Occipital lobe (tissue), 3 donors: ENCODE measurements at places on chromosomes 5 and 9.

- no peak for DNase-seq
Observed at GRCh38 chr5:51746023-51746422, 362.8 kb downstream of the ISL1 start.

GRCh38 chr9:136196404-136197083, 8.4 kb downstream of the LHX3 start:
- no peak for DNase-seq

DNA sequence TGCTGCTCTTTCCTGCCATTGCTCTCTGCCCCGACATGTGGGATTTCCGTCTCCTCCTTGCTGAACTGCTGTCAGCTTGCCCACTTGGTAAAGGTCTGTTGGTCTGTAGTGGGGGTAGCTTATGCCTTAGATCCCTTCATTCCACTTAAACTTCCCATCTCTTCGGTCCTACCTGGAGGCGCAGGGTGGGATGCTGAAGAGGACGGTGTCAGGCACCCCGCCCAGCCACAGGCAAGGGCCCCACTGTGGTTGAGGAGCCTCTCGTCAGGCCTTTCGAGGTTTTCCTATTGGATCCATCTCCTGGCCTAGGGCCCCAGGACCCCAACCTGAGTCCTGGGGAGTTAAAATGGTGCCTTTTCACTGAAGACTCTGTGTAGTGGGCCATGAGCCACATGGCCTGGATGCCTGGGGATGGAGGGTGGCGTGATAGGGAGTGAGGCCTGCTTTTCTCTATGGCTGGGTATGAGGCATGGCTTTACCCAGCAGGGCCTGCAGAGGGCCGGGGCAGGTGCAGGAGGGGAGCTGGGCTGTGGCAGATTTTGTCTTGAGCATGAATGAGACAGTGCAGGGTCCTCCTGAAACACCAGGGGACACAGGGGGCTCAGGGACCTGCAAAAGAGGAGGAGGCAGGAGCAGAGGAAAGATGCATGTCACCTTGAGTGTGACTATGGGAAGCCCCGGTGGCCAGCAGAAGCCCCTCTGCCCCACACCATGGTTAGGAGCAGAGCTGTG, 25.8 kb upstream of the RNF130 start:
- no peak for DNase-seq

GRCh38 chr5:132422720-132423437, 53.4 kb downstream of the SLC22A5 start:
- no peak for DNase-seq

- no peak for DNase-seq
Observed at GRCh38 chr9:113525205-113525604, 61.7 kb downstream of the RGS3 start.

- no peak for DNase-seq
Observed at GRCh38 chr9:108662091-108662875, 193.5 kb downstream of the ACTL7B start.

GRCh38 chr9:99057665-99058625, 47.0 kb upstream of the TGFBR1 start:
- no peak for DNase-seq

DNA sequence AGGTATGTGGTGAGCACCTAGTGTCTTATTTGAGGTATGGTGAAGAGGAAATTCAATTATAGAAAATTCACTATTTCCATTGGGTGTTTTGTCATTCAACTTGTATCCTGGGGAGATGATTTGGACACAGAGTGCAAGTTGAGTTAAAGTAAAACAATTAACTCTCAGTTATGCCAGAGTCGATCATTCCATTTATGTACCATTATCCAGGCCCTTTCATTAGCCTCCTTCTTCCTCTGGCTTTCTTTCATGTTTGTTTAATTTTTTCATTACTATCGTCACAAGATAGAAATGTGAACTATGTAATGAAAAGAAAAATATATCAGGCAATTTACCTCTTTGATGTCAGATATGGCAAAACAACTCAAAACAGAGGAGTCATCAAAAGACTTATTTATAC, 1347.2 kb upstream of the NUDT12 start:
- no peak for DNase-seq

DNA sequence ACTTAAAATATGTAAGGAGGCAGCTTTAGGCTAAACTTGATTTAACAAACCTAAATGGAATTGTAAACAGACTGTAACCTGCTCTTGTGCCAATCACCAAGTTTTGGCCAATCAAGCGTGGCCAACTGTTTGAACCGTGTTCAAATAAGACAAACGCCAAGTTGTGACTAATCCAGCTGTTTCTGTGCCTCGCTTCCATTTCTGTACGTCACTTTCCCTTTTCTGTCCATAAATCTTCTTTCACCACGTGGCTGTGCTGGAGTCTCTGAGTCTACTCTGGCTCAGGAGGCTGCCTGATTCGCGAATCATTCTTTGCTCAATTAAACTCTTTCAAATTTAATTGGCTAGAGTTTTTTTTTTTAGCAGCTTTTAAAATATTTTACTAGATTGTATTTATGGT, 71.3 kb downstream of the LIX1 start:
- peak; percentile 14 for DNase-seq

DNA sequence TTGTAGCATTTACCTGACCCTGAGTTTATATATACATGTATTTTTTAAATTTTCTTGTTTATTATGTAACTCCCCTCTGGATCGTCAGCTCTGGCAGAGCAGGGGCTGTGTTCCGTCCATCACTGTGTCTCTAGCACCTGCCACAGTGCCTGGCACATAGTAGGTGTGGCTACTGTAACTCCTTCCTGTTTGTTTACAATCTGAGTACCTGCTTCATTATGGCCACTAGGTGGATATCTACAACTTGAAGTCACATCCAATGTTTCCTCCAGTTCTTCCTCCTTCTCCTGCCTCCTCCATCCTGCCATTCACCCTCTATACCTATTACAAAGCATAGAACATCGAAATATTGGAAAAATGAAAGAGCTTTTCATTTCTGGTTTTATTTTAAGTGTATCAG, 14.2 kb upstream of the PPP1R2B start:
- no peak for DNase-seq

DNA sequence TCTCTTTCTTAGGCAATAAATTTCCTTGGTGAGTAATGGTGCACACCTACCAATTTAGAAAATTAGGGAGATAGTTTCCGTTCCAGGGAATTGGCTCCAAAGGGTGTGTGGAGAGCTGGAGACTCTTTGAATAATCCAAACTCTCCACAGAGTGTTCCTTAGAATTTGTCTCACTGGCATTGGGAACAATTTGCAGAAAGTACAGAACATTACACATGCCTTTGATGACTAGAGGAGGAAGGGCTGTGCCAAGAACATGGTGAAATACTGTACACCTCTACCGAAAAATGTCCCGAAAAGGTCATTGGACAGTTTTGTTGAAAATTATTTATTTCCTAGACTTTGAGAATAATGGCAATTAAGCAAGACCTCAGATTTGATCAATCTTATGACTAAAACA, 214.2 kb upstream of the MPDZ start:
- DNase-seq = no peak

- DNase-seq = no peak
Observed at GRCh38 chr5:112689155-112689909, 48.4 kb upstream of the APC start.

DNA sequence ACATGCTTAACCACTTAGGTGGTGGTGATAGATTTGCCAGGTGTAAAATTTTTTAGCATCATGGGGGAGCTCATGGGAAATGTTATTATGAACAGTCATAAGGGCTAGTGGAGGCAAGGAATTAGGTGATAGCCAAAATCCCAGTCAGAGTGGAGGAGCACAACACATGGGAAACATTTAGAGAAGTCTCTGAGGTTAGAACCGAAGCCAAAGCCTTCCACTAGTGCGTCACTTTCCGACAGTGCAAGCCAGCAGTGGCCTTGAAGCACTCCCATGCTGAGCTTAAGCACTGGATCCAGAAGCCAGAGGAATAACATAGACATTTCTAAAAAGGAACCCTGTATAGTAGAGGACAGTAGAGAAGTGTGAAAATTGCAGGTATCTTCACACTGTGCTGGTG, 101.5 kb upstream of the SNX2 start:
- DNase-seq = no peak

DNA sequence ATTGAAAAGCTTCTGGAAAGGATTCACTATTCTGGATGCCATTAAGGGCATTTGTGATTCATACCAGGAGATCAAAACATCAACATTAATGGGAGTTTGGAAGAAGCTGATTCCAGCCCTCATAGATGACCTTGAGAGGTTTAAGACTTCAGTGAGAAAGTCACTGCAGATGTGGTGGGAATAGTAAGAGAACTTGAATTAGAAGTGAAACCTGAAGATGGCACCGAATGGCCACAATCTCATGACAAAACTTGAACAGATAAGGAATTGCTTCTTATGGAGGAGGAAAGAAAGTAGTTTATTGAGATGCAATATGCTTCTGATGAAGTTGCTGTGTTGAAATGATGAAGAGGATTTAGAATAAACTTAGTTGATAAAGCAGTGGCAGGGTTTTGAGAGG, 254.6 kb upstream of the SLC24A2 start:
- DNase-seq = no peak

GRCh38 chr5:172641359-172642050, 442 bp downstream of the NEURL1B start:
- no peak for DNase-seq

- no peak for DNase-seq
Observed at GRCh38 chr9:106588626-106589025, 274.3 kb upstream of the ZNF462 start.

DNA sequence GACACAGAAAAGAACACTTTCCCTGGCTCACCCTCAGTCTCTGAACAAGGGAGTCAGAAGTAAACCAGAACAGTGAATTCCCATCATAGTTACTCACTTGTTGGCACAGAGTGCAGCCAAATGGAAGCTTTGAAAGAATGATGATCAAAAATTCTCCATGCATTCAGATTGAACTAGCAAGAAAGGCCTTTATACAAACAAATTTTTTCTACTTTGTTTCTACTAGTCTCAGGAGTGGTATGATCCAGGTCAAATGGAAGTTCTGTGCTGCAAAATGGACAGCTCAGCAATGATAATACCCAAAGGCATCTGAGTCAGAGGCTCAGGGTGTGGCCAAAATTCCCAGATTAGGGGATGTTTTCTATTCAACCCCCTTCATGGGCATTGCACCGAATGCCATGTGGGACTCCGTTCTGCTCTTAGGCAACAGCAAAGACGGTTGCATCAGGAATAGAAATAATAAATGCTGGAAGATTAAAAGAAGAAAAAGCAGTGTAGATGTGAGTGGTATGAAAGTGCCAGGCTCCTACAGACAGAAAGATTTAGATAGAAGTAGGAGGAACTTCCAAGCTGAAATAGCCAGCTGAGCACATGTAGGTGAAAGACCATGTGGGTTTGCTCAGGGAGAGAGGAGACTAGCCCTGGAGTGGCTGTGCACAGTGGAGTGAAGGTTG, 24.0 kb upstream of the ASPN start:
- no peak for DNase-seq

DNA sequence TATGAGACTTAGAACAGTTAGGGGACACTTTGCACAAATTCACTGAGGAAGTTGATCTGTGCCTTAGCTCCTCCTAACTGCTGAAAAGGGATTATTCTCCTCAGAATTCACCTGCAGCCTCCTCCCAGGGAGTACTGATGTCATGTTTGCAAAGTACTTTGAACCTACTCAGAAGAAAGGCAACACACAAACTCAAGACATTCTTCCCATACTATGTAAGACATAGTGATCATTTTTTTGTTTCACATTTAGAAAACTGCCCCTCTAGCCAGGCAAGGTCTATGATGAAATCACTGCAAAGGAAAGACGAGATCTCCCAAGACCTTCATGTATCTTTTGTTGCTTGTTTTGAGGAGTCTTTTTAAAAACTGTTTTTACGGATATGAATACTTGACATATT, 10.6 kb upstream of the VLDLR start:
- no peak for DNase-seq

DNA sequence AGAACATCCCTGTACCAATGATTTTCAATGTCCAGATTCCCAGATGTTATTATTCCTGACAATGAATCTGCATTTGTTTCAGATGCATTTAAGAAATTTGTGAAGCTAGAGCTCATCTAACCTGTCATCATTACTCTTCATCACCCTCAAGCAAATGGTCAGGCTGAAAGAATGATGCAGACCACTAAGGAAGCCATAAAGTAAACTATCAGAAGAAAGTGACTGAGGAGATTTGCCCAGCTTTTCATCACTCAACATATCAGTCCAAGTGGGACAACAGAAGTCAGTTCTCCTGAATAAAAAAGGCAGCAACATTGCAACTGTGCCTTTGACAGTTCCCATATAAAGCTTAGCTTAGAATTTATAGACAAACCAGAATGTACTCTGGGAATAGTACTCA, 419.9 kb downstream of the PDE4D start:
- DNase-seq = no peak

GRCh38 chr5:128084228-128085167, 932 bp downstream of the SLC12A2 start:
- DNase-seq = peak; percentile 38

DNA sequence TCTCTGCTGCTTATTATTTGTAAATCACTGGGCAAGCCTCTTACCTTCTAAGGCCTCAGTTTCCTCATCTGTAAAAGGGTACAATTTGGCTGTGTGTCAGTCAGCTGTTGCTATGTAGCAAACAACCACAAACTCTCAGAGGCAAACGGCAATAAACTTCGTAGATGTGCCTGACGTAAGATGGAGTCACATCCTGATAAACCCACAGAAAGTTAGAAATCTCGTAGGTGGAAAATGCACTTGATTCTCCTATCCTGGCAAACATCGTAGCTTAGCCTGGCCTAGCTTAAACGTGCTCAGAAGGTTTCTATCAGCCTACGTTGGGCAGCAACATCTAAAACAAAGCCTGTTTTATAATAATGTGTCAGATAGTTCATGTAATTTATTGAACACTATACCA, 35.0 kb upstream of the UNC5A start:
- no peak for DNase-seq

DNA sequence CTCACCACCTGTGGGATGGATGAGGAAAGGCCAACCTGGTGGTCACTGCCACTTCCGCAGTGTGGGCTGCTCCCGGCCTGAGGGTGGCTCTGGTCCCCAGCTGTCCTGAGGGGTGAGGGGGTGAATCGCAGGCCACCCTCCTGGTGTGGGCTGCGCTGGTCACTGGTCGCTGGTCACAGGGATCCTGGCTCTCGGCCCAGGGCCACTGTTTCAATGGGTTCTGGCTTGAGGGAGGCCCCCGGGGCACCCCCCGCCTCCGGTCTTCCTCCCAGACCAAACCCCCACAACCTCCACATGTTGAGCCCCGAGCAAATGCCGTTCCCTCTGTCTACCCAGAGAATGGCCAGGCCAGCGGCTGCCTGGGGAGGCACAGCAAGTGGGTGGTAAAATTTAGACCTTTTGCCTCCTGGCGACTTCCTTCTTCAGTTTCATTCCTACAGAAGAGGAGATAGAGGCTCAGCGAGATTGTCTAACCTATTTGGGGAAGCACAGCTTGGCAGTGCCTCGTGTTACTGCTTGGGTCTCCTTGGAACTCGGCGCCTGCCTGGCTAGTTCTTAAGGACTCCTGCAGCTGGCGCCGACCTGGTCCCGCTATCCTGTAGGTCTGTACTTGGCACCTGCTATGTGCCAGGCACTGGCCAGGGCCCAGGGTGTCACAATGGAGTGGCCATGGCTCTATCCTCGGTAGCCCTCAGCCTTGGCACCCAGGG, 48.2 kb downstream of the RXRA start:
- DNase-seq = no peak

- DNase-seq = peak; percentile 71
Observed at GRCh38 chr5:146878476-146879172, at the start of gene PPP2R2B. PPP2R2B (minus strand) TSS chr5:146878757.
